Neural crest cell (in vitro differentiated cells): ENCODE measurements at places on chromosomes 2 and 18.

DNA sequence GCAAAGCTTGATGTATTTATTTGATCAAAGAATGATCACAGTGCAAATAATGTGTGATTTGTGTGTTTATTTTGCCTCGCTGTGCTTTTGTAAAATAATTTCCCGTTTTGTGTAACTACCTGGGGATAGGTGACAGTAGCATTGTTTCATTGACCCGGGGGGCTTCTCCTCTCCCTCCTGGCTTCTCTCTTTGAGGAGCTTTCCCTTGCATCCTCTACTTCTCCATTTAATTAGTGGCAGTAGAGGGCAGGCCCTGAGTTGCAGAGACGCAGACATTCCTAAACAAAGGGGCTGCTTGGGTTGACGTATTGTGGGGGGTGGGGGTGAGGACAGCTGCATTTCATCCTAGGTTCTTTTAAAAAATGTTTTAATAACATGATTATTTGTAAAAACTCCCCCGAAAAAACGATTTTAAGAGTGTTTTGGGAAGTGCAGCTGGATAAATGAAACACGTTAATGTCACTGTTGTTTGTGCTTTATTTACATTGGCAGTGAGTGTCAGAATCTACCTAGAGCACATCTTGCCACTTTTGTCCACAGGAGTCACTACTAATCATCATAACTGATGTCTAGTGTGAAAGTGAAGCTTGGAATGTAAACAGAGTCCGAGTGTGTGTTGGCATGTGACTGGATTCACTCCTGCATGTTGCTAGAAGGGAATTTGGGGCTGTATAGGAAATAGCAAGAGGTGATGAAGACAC lies 2.2 kb downstream of the NEDD4L start:
- no peak for DNase-seq

- no peak for DNase-seq
Measured at GRCh38 chr2:18242716-18243115, 317.7 kb downstream of the RDH14 start.

DNA sequence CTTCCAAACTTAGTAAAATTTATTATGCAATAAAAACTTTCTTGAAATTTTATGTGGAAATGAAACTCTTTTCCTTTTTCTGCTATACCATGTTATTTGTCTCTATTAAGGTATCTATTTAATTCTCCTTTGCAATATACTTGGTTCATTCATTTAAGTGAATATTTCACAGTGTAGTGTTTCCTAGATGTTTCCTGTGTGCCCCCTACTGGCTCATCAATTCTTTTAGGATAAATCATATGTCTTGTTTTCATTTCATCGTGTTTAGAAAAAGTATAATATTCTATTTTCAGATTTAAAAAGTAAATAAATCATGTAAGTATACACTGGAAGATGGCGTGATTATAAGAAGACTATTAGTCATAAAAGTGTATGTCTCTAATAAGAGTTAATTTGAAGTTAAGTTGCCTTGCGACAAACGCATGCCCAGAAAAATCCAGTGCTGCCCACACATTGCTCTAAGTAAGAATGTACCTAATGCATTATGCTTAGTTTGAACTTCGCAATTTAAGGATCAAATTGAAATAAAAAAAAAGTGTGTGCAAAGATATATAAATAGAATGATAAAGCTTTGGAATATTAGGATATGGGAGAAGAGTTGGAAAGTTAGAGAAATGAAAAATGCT lies 525.4 kb downstream of the KCNJ3 start:
- DNase-seq: no peak

DNA sequence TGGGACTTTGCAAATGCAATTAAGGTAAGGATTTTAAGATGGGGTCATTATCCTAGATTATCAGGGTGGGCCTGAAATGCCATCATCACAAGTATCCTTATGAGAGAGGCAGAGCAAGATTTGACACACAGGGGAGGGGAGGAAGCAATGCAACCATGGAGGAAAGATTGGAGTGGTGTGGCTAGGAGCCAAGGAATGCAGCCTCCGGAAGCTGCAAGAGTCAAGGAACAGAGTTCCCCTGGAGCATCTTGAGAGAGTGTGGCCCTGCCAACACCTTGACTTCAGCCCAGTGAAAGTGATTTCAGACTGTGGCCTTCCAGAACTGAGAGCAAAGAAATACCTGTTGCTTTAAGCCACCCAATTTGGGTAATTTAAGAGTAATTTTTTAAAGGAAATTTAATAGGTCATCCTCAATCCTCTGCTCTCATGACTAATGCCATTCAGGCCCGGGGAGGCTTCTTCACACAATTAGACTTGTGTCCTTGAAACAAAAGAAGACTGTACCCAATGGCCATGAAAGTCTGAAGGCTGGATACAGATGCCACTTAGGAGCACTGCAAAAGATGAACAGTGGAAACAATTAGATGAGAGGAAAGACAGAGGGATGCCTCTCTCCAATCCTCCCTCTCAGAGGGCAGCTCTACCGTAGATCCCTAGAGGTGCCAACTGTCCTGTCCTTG lies 250.3 kb upstream of the ID2 start:
- DNase-seq: no peak

- no peak for DNase-seq
Measured at GRCh38 chr2:22934747-22935146, 450.2 kb upstream of the KLHL29 start.

DNA sequence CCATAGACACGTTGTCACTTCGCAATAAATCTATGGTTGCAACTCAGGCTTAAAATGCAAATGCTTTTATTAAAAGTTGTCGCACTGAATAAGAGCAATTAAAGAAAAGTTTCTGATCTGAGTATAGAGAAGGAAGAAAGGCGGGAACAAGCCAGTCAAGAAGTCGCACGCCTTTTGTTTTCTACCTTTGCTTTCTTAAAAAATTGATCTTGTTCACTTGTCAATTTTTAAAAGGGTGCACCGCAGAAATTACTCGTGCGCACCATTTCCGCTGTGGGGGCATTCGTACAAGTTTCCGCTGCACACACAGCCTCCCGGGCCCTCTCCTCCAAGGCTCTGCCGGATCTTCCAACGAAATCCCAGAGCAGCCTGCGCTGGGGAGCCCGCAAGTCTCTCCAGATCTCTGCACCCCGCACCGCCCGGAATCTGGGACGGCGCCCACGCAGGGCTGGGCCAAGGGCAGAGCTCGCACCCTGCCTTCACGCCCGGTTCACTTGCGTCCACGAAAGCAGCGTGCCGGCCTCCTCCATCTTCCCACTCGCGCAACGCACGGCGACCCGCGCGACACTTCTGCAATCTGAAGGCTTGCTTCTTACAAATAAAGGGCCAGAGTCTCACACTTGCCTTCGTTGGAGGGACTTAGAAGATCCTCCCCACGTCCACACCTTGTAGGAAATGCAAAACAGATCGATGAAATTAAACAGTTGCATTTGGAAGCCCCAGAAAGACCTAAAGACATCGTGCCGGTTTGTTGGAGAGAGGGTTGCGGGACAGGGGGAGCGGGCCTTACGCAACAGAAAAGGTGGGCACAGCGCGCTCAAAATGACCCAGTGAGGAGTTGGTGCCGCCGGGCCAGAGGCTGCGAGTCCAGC lies 2.6 kb upstream of the SALL3 start:
- DNase-seq: no peak

DNA sequence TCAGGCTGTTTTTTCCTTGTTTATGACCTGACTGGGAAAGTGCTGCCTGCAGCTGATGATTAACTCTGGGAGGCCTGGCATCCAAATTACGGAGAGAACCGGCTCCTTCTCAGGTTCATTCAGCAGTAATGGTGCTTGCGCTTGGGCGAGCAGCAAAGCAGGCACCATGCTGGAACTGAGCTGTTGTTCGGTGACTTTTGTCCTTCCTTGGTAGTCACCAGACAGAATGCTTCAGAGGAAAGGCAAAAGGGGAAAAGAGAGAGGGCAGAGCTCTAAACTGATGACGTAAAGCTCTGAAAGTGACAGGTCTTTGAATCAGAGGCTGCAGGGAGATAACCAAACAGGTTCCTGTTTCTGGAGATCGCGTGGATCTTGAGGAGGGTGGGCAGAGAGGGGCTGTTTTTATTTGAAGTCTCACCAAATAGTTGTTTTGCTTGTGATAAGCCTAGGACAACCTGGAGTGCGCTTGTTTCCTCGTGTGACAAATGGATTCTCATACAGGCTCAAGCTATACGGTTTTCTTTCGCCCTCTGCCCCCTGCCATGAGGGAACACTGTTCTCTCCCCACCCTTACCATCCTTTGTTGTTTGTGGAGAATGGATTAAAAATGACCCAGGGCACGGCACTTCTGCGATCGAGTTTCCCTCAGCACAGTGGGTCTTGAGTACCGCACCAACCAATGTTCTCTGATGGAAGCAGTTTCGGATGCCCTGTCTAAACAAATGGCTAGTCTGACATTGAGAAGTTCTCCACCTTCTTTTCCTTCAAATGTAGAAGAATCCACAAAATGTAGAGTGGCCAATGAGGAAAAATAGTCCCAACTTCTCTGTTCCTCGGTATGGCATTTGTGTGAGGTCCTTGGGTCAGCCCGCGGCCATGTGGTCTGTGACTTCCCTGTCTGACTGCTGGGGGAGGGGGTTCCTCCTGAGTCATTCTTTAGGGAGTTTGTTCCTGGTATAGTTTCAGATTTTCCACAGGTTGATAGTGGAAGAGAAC lies 1.3 kb downstream of the RASGRP3 start:
- no peak for DNase-seq

DNA sequence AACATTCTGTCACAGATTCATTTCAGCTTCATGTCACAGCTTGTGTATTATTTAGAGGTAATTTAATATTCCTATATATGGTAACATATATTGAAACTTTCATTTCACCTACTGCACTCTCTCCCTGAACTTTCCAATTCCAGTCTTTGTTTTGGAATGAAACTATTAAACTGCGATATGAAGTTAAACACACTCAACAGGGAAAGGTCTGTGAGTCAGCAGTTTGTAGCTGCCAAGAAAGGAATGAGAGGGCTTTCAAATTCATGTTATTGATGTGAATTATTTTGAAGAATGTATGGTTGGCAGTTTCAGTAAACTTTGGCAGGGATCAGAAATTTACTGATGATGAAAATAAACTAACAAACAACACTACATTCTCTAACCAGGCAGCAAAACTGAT lies 148.3 kb downstream of the HNMT start:
- no peak for DNase-seq

- DNase-seq: no peak
Measured at GRCh38 chr2:25090801-25091200, 48.9 kb downstream of the EFR3B start.

DNA sequence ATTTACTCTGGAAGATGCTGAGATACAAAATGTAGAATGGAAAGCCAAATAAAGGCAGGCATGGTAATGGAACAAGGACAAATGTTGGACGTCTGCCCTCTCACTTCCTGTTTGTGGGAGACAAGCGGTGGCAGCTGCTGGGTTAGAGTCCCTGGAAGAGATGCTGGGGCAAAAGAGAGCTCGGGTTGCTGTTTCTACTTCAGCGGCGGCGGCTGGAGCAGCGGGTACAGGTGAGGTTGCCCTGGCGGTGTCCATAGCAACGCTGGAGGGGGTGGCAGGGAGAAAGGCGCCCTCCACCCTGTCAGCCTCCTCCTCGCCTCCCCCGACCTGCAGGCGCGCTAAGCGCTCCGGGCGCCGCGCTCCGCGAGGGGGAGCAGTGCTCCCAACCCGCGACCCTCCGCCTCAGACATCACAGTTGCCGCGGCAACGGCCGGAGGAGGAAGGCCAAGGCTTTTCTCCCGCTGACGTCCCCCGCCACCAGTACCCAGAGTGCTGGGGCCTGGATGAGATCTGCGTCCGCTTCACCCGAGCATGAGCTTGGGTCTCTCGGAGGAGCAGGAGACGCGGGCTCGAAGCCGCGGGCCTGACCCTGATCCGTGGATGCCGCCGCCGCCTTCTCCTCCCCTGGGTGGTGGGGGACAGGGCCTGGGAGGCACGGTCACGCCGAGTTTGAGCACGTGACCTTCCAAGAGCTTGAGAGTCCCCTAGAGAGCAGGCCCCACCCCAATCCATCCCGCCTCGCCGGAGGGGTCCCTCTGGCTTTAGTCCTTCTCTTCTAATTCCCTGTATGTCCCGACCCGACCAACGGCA lies 65.6 kb downstream of the NOL4 start:
- peak; percentile 67 for DNase-seq
